ENCODE measurements at places on chromosomes 16 and 17.

- no peak for DNase-seq
Measured at GRCh38 chr17:54408731-54409130, 491.9 kb upstream of the TOM1L1 start.

DNA sequence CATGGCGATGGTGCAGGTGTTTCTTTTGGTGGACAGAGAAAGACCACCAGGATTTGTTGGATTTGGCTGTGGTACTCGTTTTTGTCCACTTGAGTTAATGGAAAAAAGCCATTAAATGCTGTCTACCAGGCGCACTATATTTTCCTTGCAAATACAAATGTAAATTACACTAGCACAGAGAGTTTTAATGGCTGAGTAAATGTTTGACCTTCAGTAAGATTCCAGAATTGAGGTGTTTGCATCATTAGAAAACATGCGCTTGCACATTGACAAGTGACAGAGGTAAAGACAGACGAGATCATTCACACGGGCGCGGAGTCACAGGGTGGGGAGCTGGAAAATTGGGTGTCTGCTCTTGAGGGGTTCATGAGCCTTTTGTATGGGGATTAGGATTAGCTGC lies 53.5 kb upstream of the AKTIP start:
- no peak for DNase-seq

- DNase-seq: no peak
Measured at GRCh38 chr17:45243750-45244149, 18.1 kb downstream of the SPATA32 start.

GRCh38 chr16:70627696-70628095 lies 18.7 kb upstream of the IL34 start:
- no peak for DNase-seq

GRCh38 chr17:73401911-73402310 lies 90.1 kb upstream of the CDC42EP4 start:
- DNase-seq: no peak

DNA sequence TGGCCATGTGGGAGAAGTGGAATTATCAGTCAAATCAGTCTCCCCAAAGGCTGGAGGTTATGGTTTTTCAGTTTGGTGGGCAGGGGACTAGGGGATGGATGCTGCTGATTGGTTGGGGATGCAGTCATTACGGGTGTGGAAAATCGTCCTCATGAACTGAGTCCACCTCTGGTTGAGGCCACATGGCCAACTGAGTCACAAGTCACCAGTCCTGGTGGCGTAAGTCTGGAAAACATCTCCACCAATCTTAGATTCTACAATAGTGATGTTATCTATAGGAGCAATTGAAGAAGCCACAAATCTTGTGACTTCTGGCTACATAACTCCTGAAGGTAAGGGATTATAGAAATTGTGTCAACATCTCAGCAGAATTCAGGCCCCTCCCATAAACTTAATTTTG lies 5.2 kb upstream of the RNF135 start:
- DNase-seq: no peak

DNA sequence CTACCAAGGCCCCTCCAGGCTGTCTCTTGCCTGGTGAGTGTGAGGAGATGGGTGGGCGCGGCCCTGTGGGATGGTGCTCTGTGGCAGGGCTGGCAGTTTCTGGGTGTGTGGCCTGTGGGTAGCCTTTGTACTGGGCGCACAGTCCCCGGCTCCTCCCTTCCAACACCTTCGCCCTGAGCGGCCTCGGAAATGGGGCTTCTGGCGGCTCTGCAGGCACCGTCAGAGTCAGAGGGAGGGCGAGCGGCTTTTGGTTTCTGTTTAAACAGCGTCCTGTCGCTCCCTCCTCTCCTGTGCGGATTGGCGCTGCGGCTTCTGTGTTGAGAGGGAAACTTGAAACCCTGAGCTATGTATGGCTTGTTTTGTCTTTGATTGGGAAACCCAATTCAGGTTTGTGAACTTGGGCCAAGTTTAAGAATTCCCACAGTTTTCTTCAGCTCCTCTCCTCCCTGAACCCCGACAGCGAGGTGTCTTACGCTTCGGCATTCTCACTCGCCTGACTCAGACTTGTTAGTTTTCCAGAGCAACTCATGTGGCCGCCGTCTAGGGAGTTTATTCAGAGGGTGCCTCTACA lies 8.3 kb upstream of the ZNF750 start:
- DNase-seq: peak; percentile 33

GRCh38 chr17:64972611-64973010 lies 53.3 kb upstream of the LRRC37A3 start:
- DNase-seq: no peak

DNA sequence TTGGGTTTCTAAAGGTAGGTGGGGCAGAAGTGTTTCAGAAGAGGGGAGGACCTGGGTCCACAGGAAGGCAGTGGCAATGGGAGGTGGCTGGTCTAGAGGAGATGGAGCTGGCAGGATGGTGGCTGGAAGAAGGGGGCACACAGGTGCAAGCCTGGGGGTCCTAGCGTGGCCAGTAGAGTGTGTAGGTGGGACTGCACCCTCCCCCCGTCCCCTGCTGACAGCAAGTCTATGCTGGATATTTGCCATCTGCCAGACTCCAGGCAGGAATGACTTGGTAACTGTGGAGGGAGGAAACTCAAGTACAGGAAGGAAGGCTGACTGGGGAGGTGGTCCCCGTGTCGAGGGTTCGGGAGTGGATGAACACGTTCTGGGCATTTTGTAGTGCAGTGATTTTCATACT lies 8.6 kb downstream of the MED9 start:
- no peak for DNase-seq
